ENCODE measurements at places on chromosomes 7 and 10.

DNA sequence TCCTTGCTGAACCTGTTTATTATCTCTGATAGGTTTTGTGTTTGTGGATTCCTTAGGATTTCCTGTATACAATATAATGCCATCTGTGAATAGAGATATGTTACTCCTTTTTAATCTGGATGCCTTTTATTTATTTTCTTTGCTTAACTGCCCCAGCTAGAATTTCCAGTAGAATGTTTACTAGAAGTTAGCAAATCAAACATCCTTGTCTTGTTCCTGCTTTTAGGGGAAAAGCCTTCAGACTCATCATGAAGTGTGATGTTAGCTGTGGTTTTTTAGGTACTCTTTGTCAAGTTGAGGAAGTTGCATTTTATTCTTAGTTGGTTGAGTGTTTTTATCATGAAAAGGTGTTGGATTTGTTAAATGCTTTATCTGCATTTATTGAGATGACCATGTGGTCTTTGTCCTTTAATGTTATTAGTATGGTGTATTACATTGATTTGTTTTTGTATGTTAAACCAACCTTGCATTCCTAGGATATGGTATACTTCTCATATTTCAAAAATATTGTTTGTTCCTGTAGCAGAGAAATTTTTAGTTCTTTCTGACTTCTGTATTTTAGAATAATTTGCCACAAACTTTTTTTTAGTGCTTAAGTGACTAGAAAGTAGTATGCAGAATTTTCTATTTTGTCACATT lies 24.3 kb downstream of the PPP2R2D start:
- no peak for DNase-seq

DNA sequence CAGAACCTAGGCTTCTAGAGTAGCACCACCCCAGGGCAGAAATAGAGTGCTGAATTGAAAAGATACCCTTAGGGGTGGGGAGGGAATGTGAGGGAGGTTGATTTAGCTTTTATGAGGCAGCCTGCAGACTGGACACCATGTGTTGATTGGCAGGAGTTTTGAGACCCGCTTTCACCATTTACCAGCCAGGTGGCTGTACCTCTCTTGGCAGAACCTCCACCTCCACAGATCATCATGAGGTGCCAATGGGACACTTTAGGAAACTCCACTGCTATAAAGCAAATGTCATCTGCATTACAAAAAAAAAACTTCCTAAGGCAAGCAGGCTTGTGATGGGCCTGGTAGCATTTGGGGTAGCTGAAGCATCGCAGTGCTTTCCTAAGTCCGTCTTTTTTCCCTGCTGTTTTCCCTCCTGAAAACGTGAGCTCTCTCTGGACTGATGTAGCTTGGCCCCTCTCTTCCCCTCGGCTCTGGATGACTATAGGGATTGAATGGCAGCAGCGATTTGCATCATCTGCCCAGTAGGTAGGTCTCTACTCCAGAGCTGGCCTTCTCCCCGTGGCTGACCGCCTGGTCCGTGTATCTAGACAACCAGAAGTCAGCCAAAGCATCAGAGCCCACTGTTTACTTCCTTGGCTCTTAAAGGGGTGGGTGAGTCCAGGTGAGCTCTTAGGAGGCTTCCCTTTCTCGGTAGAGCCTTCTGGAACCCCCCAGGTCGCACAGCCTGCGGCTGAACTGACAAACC lies 1.3 kb downstream of the PCBD1 start:
- no peak for DNase-seq

DNA sequence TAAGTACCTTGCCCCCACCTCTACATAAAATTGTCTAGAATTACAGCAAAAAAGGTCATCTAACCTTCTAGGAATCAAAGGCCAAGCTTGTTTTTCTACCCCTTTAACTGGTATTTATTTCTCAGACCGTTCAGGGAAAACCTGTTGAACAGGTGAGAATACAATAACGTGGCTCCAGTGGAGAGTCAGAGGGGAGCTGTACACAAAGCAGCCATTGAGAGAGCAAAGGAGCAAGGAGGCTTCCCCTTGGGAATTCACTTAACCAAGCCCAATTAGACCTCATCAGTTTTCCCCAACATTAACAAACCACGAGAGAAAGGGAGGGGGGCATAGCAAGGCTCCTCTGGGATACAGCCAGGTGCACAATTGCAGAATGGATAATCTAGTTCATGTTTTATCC lies 101.9 kb downstream of the ELMO1 start:
- no peak for DNase-seq

DNA sequence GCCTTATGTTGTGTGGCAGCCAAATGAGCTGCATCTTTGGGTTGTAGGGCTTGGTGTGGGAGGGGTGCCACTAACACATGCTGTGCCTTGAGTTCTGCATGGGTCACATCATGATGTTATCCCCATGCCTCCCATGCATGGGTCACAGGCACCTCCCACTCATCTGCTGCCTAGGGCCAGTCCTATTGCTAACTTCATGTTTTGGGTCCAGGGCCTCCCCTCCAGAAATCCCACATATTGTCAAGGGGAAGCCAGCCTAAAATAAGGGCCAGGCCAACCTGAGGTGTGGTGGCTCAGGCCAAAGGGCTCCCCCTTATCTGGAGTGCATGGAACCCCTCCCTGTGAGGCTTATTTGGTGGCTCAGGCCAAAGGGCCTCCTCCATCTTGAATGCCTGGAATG lies 299.0 kb downstream of the RPS24 start:
- DNase-seq, result no peak

DNA sequence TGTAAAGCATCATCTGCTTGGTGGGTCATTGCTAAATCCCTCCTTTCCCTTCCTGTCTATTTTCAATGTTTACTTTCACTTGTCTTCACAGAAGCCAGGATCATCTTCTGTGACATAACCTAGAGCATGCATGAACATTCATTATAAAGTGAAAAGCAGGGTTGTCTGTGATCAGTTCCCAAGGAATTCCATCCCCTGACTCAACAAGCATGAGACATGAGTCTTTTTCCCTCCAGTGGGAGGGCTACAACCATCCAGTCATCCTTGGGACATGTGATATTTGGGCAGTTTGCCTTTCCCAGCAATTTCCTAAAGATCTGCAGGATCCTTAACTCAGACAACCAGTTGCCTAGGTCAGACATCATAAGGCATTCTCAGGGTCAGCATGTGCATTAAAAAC lies 166.3 kb upstream of the TMEM196 start:
- DNase-seq, result no peak

- DNase-seq, result no peak
Observed at GRCh38 chr7:40680657-40681056, 545.9 kb downstream of the SUGCT start.

Data from activated CD4-positive, CD25-positive, alpha-beta regulatory T cell treated with anti-CD3 and anti-CD28 coated beads, Interleukin-2, amount 50 U/mL, for 16 hours (primary cell).